Naive thymus-derived CD4-positive, alpha-beta T cell (primary cell): ENCODE measurements at places on chromosomes 5 and 9. TPM values are rescaled to one million over a fixed set of nuclear protein-coding genes. Genes with fewer than 3 reads are reported as not detected.

GRCh38 chr9:136230773-136231172 is 14.8 kb downstream of the QSOX2 start:
- no peaks in the 10 kb centered on the region for H3K27me3 ChIP-seq
- no peak overlapping the region for H3K4me3 ChIP-seq
- H3K4me1 ChIP-seq = peaks cover 9% of the 10 kb centered on the region
- H3K27ac ChIP-seq = no peak overlapping the region

- DNase-seq = no peak
- H3K27ac ChIP-seq = no peak overlapping the region
- H3K4me3 ChIP-seq = no peak overlapping the region
These were observed 43.8 kb upstream of the ANKH start for GRCh38 chr5:14915291-14915952.

DNA sequence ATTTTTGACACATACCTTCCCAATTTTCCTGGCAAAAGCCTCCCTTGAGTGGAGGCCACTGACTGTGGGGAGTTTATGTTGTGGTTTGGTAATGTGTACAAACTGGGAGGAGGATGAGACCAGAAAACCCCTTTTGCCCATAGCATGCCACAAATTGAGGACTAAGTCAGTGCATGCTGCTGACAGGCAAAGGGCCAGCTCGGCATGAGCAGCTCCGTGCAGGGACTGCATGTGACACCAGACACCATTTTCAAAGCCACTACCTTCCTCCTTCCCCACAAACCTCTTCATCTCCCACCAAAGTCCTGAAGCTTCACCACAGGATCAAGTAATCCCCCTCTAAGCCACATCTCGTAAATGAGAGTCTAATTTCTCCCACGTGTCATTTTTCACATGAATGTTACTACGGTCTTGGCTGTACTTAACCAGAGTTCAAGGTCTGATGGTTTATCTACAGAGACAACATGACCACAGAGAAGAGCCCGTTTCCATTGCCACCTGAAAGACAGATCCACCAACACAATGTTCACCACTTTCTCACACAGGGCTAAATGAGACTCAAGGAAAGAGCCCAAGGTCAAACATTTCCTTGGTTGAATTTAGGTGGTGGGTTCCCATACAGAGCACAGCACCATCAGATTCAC is 106.5 kb downstream of the NFIB start:
- H3K27ac ChIP-seq = no peak overlapping the region
- H3K36me3 ChIP-seq = no peaks in the 10 kb centered on the region
- no peaks in the 10 kb centered on the region for H3K4me1 ChIP-seq
- no peak for DNase-seq

- DNase-seq = no peak
- no peak overlapping the region for H3K27ac ChIP-seq
- no peaks in the 10 kb centered on the region for H3K27me3 ChIP-seq
- H3K4me3 ChIP-seq = no peak overlapping the region
- H3K36me3 ChIP-seq = no peaks in the 10 kb centered on the region
- no peaks in the 10 kb centered on the region for H3K4me1 ChIP-seq
These were observed 40.8 kb upstream of the DMRT1 start for GRCh38 chr9:800591-801150.

DNA sequence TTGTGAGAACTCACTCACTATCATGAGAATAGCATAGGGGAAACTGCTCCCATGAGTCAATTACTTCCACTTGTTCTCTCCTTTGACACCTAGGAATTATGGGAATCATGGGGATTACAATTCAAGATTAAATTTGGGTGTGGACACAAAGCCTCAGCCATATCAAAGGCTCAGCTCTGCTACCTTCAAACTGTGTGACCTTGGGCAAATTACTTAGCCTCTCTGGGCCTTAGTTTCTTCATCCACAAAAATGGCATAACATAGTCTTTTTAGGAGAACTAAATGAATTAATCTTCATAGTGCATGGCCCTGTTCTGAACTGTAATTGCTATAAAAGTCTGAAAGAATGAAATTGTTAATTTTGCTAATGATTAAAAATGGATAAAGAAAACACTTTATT is 18.3 kb upstream of the CARTPT start:
- no peaks in the 10 kb centered on the region for H3K36me3 ChIP-seq
- H3K4me1 ChIP-seq = no peaks in the 10 kb centered on the region
- no peak overlapping the region for H3K27ac ChIP-seq
- H3K4me3 ChIP-seq = no peak overlapping the region

DNA sequence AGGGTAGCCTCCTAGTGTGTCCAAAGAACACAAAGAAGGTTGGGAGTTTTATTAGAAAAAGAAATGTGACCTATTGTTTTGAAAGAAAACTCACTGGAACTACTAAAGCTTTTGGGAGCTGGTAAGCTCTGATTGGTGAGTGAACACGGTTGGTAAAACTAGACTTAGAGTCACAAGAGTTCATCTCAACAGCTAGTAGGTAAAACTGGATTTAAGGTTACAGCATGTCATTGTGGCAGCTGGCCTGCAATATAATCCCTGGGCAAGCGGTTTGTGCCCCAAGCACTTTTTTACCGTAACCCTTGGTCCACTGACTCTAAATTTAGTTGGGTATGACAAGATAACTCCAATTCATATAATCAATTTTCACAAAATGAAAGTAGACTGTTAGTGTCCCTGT is 47.4 kb downstream of the UBAP2 start:
- no peaks in the 10 kb centered on the region for H3K27me3 ChIP-seq
- no peak for DNase-seq
- H3K27ac ChIP-seq = no peak overlapping the region
- no peaks in the 10 kb centered on the region for H3K36me3 ChIP-seq
- no peak overlapping the region for H3K4me3 ChIP-seq

DNA sequence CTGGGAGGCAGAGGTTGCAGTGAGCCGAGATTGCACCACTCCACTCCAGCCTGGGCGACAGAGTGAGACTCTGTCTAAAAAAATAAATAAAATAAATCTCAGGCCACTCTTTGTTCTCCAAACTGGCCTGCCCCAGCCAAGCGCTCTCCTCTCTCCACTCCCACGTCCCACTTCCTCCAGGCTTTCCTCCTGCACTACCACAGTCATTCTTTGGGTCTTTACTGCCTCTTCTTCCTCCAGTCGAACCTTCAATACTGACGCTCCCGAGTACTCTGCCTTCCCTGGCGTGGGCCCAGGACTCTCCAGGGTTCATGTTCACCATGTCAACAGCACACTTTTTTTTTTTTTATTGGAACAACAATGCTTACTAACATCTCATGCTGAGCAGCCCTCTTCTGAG is 23.9 kb downstream of the RNF130 start:
- no peaks in the 10 kb centered on the region for H3K4me1 ChIP-seq
- DNase-seq = no peak
- H3K27me3 ChIP-seq = no peaks in the 10 kb centered on the region
- H3K27ac ChIP-seq = no peak overlapping the region
- no peak overlapping the region for H3K4me3 ChIP-seq

DNA sequence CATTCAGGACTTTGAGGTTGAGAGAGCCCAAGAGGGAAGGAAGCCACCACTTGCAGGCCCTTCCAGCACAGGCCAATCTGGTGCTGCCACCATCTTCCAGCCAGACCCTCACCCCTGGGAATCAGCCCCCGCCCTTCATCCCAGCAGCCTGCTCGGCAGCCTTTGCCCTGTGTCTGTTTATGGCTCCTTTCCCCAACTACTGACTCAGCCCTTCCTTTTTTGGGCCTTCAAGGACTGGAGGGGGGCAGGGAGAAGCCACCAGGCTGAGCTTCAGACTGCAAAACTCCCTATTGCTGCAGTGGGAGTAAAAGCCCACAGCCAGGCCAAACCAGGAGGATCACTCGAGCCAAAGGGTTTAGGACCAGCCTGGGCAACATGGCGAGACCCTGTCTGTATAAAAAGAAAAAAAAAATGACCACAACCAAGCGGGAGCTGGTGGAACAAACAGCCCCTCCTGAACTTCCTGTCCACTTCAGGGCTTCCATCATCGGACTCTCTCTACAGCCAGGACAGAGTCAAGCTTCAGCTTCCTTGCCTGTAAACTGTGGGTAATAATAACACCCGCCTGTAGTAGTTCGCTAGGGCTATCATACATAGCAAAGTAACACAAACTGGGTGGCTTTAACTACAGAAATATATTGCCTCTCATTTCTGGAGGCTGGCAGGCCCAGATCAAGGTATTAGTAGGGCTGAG is 85.9 kb upstream of the IL17B start:
- no peaks in the 10 kb centered on the region for H3K36me3 ChIP-seq
- DNase-seq = no peak
- no peaks in the 10 kb centered on the region for H3K27me3 ChIP-seq
- no peaks in the 10 kb centered on the region for H3K4me1 ChIP-seq
- no peak overlapping the region for H3K27ac ChIP-seq
- H3K4me3 ChIP-seq = no peak overlapping the region

DNA sequence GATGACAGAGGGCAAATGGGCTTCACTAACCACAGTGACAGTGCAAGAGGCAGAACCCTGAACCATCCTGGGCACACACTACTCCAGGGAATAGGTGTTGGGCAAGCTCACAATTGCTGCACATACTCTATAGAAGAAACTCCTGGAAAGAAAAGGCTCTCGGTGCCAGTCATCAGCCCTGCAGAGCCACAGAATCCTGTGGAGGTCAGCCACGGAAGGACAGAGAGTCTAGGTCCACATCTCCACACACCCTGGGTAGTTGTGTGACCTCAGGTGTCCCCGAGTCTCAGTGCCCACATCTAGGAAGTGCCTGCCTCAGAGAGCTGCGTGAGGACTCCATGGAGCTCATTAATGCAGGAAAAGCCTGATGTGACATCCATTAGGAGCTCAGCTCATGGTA is 16.0 kb upstream of the ANGPTL2 start:
- no peak overlapping the region for H3K4me3 ChIP-seq
- no peaks in the 10 kb centered on the region for H3K4me1 ChIP-seq
- no peaks in the 10 kb centered on the region for H3K27me3 ChIP-seq

DNA sequence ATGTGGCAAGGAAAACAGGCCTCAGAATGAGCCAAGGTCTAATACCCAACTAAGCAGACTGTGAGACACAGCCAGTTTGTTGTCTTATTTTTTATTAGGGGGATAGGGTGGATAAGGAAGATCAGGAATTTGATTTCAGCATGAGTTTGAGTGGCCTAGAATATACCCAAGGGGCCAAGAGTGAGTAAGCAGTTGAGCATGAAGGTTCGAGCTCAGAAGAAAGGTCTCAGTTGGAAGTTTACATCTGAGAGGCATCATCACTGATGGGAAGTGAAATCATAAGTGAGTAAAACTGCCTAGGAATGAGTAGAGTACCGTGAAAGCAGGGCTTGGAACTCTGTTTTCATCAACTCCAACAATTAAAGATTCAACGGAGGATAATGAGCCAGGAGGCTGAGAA is 12.6 kb downstream of the PSMD5 start:
- no peaks in the 10 kb centered on the region for H3K4me1 ChIP-seq
- no peaks in the 10 kb centered on the region for H3K27me3 ChIP-seq
- H3K4me3 ChIP-seq = no peak overlapping the region
- peaks cover 5% of the 10 kb centered on the region for H3K36me3 ChIP-seq
- no peak for DNase-seq

DNA sequence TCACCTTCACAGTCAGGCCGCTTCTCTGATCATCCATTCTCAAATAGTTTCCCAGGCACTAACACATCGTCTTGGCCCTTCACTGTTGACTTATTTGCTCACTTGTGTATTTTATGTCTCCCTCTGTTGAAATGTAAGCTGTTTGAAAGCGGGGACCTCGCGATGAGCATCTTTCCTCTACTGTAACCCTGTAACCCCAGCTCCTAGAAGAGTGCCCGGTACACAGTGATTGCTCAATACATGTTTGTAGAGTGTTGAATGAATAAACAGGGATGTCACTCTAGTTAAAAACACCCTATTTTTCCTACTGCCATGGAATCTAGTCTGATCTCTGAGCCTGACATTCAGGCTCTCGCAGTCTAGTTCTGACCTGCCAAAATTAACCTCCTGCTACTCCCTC is 150.8 kb downstream of the TTLL11 start:
- no peak overlapping the region for H3K4me3 ChIP-seq
- H3K27ac ChIP-seq = no peak overlapping the region
- no peaks in the 10 kb centered on the region for H3K4me1 ChIP-seq
- DNase-seq = no peak
- no peaks in the 10 kb centered on the region for H3K36me3 ChIP-seq

GRCh38 chr5:174047472-174048099 is 2.1 kb downstream of the NSG2 start:
- no peak overlapping the region for H3K27ac ChIP-seq
- H3K4me3 ChIP-seq = no peak overlapping the region
- no peaks in the 10 kb centered on the region for H3K36me3 ChIP-seq
- H3K27me3 ChIP-seq = no peaks in the 10 kb centered on the region

DNA sequence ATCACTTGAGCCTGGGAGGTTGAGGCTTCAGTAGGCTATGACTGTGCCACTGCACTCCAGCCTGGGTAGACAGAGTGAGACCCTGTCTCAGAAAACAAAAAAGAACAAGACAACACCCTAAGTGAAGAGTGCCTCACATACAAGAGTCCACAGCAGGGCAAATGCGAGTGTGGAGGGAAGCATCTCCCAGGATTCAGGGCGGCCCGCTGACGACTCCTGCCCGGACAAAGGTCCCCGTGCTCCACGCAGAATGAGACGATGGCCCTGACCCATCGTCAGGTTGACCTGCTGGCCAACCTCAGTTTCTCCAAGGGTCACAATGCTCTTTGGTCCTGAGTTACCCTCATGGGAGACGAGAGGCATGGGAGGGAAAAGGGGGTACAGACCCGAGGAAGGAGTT is 18.3 kb downstream of the MRNIP start:
- no peak overlapping the region for H3K27ac ChIP-seq
- no peaks in the 10 kb centered on the region for H3K27me3 ChIP-seq
- peaks cover 19% of the 10 kb centered on the region for H3K4me1 ChIP-seq

The DBH gene
- total RNA-seq = 0.19 TPM

The TRPM3 gene
- total RNA-seq = not detected

The SLC36A2 gene
- total RNA-seq = not detected in 2 replicates

The IL7R gene
- total RNA-seq = 1,298 TPM

The ADAMTSL1 gene
- total RNA-seq = not detected in 2 replicates

The SLC25A2 gene
- 1.1 TPM for total RNA-seq

The LIFR gene
- 0.30 TPM for total RNA-seq

The WHRN gene
- 3.0 TPM for total RNA-seq

The SH3RF2 gene
- 0.22 TPM in 1 of 2 replicates, not detected in the other for total RNA-seq

The ZFYVE16 gene
- 14.1 TPM for total RNA-seq

The ADAMTS13 gene
- total RNA-seq = 2.9 TPM

The FAM153A gene
- 18.1 and 30.3 TPM in 2 replicates for total RNA-seq

The PTGDS gene
- 0.97 TPM for total RNA-seq

The TLX3 gene
- total RNA-seq = not detected in 2 replicates

The RNF180 gene
- not detected for total RNA-seq

The BHMT gene
- not detected for total RNA-seq

The SH2D3C gene
- 61.8 and 62.0 TPM in 2 replicates for total RNA-seq

The ARL14EPL gene
- not detected for total RNA-seq
